Stimulated activated CD8-positive, alpha-beta memory T cell treated with anti-CD3 and anti-CD28 coated beads, Interleukin-2, amount 100 ng/mL, for 1 hour (primary cell): ENCODE measurements at places on chromosomes 7 and 10.

DNA sequence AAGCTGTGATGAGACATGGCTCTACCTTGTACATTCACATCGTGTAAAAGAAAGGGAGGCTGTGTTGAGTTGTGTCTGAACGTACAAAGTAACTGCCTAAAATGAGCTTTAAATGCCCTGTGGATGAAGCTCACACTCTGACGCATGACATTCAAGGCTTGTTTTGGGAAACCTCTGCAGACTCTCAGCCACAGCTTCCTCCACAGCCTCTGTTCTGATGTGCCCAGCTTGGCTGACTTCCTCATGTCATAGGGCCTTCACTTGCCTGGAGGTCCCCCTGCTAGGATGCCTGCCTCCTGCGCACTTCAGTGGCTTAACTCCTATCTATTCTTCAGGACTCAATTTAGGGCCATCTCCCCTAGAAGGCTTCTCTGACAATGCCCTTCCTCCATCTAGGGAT is 230.0 kb upstream of the HABP2 start:
- DNase-seq, result no peak

DNA sequence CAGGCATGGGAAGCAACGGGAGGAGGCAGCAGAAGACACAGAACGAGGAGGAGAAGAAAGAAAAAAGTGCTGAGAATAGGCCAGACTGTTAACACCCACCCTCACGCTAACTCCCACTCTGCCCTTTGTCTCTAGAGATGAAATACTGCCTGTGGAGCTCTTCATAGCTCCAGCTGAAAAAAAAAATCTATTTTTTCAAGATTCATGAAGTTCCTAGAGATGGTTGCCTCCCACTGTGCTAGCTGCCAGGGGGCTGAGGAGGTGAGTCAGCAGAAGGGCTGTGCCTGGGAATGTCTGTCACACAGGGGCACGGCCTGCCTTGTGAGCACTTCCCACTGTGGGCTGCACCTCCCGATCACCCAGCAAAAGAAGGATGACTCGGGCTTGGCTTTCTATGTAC is 144.5 kb downstream of the RNF216 start:
- no peak for DNase-seq

DNA sequence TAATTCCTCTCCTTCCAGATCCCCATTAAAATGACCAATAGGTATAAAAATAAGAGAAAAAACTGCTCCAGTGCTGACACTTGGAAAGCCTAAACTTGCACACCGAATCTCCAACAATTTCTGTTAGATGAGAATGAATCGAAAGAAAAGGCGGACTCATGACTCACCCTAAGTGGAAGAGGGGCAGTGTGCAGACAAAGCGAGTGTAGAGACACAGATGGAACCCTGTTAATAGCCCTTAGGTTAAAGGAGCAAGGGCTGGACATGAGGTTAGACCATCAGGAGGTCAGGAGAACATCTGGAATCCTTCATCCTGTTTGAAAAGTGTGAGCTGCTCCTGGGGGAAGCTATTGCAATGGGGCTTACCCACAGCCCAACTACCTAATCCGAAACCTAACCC is 103.4 kb upstream of the GLI3 start:
- DNase-seq, result no peak

- DNase-seq, result no peak
Observed at GRCh38 chr7:133932591-133932990, 194.5 kb upstream of the LRGUK start.

- no peak for DNase-seq
Observed at GRCh38 chr7:74473116-74473515, 19.4 kb downstream of the GTF2IRD1 start.

DNA sequence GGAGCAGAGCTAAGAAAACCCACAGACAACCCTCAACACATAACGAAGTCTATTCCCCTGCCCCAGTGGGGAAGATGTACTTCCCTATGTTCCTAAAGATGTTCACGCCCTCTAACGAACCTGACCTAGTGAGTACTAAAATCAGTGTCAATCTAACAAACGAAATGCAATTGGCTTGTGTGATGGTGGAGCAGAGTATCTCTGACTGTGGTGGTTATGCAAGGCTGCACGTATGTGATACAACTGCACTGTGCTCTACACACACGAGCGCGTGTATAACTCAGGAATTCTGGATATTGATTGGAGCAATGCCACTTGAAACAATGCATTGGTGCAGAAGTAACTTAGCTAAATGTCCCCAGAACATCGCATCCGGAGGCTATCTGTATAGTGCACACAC is 1.3 kb downstream of the ANKRD16 start:
- DNase-seq, result no peak

- DNase-seq, result no peak
Observed at GRCh38 chr7:111086532-111086931, 4.4 kb upstream of the LRRN3 start.

DNA sequence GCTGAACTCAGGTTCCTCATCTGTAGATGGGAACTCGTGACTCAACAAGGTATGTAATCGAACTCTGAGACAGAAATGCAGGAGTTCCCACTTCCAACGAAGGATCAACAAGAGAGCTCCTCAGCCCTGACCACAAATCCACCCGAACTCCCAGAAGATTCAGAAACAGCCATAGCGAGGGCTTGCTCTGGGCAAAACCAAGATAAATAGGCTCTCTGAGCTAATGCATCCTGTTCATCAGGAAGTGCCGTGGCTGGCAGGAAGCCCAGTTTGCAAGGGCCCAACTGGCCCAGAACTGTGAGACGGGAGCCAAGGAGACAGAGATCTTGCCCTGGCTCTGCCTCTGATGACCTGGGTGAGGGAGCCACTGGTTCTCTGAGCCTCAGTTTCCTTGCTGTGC is 141.7 kb upstream of the PFKP start:
- no peak for DNase-seq

DNA sequence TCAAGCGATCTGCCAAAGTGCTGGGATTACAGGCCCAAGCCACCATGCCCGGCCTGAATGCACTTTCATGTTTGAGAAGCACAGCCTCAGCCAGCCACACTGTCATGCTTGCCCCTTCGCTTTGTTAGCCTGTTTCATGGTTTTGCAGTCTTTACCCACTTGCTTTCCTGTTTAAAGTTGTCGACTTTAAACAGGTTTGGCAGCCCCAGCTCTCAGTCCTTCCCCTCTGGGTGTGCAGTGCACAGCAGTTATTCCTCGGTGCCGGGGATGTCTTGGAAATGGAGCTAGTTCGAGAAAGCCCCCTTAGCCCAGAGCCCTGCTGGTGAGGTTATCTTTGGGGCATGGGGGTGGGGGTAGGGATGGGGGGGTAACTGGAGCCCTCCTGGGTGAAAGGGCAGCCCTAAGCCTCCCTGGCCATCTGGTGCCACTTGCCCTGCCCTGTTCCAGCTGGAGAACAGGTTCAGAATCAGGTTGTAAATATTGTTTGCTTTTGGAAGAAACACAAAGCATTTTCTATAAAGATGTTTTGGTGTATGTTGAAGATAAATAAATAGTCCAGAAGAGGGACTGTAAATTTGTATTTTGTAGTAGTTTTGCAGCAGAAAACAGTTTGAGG is 14.8 kb downstream of the TSPAN14 start:
- DNase-seq, result no peak

GRCh38 chr10:45374350-45375052 is 485 bp downstream of the ALOX5 start:
- no peak for DNase-seq

- no peak for DNase-seq
Observed at GRCh38 chr10:81576336-81576735, 298.7 kb upstream of the NRG3 start.

DNA sequence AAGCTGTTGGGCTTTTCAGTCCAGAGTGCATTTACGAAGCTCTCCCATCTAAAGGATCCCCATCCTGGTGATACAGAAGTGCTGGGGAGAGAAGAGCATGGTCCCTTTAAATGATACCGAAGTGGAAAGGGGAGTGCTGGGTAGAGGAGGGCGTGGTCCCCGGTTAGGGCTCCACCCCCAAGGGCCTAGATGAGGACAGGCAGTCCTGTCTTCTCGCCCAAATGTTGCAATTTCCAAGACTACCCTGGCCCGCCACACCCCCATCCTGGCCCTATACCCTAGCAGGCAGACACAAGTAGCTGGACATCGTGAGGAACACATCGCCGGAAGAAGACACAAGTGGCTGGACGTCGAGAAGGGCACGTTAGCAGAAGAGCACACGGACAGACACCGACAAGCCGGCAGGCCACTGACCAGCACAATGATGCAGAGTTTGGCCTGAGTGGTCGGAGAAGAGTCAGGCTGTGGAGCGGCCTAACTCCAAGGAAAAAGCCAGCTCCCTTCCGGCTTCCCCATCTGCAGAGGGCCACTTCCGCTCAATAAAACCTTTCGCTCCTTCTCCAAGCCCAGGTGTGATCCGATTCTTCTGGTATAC is 439.5 kb upstream of the NRP1 start:
- DNase-seq, result no peak

- no peak for DNase-seq
Observed at GRCh38 chr7:30778255-30779025, 7.2 kb downstream of the MINDY4 start.

GRCh38 chr10:113921561-113922370 is 67.3 kb downstream of the NHLRC2 start:
- no peak for DNase-seq

DNA sequence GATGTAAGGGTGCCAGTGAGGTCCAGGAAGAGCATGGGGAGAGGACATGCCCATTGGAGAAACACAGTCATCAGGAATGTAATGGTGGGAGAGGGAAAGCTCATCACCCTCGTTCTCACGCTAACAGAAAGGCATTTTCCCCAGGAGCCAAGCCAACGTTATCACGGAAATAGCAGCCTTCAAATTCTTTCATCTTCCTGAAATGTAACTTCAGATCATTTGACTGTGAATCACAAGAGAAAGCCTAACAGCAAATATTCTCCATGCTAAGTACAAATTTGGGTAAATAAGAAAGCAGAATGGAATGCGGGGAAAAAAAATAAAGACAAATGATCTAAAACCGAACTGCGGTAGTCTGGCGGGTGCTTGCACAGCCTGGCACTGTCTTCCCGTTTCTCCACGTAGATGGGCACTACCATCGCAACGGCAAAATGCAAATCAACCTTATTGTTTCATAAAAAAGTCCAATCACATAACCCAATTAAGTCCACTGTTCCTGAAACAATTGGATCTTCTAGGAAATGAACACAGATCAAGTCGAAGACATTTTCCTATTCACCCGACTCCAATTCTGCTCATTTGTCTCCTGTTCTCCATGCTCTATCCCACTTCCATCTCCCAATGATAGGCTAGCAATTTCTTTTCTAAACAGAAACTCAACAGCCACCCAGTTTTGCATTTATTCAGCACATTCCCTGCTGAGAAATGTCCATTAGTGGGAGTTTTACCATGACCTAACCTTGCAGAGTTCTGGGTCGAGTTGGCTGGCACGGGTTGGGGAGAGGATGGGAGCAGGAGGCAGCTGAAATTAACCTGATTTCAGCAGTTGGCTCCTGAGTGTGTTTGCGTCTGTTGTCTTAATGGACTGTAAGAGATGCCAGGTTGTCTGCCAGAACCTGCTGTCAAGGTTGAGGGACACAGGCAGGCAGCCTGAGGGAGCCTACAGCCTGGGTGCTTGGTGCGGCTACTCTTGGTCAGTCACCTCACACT is 74.6 kb upstream of the FRMD4A start:
- DNase-seq, result no peak

- no peak for DNase-seq
Observed at GRCh38 chr7:129858490-129858889, 94.3 kb downstream of the UBE2H start.

GRCh38 chr7:155914341-155914740 is 102.1 kb upstream of the SHH start:
- DNase-seq, result no peak

DNA sequence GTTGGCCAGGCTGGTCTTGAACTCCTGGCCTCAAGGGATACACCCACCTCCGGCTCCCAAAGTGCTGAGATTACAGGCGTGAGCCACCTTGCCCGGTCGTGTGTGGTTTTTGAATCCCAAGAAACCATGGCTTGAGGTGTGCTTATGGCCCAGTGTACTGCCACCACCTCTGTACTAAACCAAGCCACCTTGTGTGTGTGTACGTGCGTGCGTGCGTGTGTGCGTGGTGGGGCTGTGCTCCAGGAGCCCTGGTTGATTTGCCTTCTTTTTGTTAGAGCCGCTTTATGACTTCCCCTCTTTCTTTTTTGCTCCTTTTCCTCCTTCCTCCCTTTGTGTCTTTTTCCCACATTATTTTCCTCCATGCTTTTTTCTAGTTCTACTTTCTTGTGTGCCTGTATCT is 121.4 kb downstream of the CAMK1D start:
- no peak for DNase-seq

GRCh38 chr10:70585578-70586169 is 16.9 kb downstream of the PRF1 start:
- no peak for DNase-seq

DNA sequence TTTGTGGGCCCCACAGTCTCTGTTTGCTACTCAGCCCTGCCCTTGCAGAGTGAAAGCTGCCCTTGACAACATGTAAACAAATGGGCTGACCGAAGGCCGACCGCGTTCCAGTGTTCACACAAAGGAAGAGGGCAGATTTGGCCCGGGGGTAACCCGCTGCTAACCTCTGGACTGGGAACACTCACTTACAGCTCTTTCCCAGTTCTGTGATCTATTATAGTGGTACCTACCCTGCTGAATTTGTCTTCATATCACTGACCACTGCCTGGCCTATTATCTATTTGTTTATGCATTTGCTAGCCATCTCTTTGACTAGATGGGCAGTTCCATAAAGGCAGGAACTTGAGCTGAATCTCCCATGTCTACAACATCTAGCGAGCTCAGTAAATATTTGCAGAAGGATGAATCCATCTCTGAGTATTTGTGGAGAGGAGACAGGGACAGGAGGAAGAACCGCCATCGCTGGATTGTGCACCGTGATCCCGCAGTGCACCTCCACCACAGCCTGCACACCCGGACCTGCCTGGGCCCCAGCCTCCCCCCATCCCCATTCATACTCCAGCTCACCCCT is 15.2 kb downstream of the SLC29A3 start:
- DNase-seq, result no peak

- DNase-seq, result no peak
Observed at GRCh38 chr7:75823198-75823910, 9.7 kb upstream of the CCL24 start.

GRCh38 chr10:27344568-27345454 is 104.2 kb upstream of the ACBD5 start:
- DNase-seq, result no peak

DNA sequence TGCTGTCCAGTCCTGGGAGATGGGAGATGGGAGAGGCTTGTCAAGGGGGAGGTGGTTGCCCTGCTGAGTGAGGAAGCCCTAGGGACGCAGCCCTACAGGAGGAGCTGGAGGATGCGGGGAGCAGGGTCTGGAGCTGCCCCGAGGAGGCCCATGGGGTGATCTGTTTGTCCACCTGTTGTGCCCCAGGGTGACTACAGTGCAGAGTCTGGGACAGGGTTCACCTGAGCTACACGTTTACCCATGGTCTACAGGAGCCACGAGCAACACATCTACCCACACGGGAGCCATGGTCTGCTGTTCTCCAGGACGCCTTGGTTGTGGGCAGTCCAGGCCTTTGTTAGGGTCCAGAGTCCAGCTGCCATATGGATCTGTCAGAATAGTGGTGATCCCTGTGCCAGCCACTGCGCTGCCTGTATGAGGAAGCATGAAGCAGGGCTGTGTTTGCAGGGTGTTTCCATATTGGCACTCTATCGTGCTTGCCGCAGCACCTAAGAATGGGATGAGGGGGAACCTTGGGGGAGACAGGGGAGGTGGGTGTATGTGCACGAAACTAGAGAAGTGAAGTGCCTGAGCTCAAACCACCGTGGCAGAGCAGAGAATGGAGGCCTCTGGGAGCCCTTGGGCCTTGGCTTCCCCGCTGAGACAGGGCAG is 23.7 kb downstream of the ZNF775 start:
- DNase-seq, result no peak
